ENCODE measurements at places on chromosomes 4 and X. TPM values are rescaled to one million over a fixed set of nuclear protein-coding genes. Genes with fewer than 3 reads are reported as not detected.

GRCh38 chrX:134572816-134573682 lies 85.2 kb downstream of the PLAC1 start:
- no peak overlapping the region for H3K27ac ChIP-seq
- DNase-seq, result no peak
- no peaks in the 10 kb centered on the region for H3K36me3 ChIP-seq
- H3K27me3 ChIP-seq, result no peaks in the 10 kb centered on the region
- H3K4me3 ChIP-seq, result no peak overlapping the region
- no peaks in the 10 kb centered on the region for H3K4me1 ChIP-seq

DNA sequence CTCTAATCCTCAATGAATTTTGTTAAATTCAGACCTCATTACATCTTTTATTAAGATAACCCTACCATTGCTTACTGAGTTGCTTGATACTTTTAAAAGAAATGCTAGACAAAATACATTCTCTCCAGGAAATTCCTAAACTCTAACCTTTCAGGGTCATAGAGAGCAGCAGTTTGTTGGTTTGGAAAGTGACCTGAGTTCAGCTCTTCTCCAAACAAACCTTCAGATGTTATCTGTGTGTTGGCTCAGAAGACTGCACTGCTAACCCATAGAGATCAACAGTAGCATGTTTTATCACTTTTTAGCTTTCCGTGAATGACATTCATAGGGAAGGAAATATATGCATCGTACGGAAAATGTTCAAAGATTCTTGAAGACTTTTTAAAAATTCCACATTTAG lies 101.8 kb upstream of the VEGFC start:
- H3K36me3 ChIP-seq, result no peaks in the 10 kb centered on the region
- no peak overlapping the region for H3K4me3 ChIP-seq
- no peak overlapping the region for H3K27ac ChIP-seq

GRCh38 chr4:142079959-142080358 lies 443.6 kb downstream of the IL15 start:
- no peak for DNase-seq
- H3K27ac ChIP-seq, result no peak overlapping the region
- H3K4me1 ChIP-seq, result no peaks in the 10 kb centered on the region
- H3K4me3 ChIP-seq, result no peak overlapping the region
- no peaks in the 10 kb centered on the region for H3K36me3 ChIP-seq

DNA sequence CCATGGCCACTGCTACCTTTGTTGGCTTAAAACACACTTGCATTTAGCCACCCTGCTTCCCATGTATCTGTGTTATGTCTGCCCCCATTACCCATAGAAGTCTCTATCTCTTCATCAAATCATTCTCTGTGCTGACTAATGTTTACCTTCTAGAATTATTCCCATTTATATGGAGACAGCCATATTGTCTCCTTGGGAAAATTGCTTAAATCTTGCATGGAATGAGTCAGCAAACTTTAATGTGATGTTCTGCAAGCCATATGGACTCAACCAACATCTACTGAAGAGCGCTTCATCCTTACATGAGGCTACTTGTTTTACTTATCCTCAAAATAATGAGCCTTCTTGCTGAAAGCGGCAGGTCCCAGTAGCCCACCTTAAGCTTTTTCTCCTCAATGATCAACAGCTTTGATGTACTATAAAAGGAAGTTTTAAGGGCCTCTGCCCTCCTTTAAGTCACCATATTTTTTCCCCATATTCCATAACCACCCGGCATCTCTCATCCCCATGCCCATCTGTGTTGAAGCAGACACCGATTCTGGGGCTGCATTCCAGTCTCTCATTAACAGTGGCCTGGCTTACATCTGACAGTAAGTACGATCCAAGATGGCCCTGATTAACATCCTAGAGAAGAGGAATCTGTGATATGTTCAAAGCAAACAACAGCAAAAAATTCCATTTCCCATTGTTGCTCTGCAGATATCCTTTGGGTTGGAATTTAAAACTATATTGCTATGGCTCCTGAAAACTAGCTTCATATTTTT lies 130.4 kb downstream of the ARHGAP6 start:
- DNase-seq, result no peak
- H3K27ac ChIP-seq, result no peak overlapping the region
- peaks cover 8% of the 10 kb centered on the region for H3K27me3 ChIP-seq
- H3K36me3 ChIP-seq, result no peaks in the 10 kb centered on the region
- no peaks in the 10 kb centered on the region for H3K4me1 ChIP-seq

The HPSE gene
- total RNA-seq, result 1.7 TPM

The DUSP21 gene
- not detected for total RNA-seq

The TCP11X2 gene
- 3.8 TPM for total RNA-seq
